ENCODE measurements at places on chromosomes 12 and 14. TPM values are rescaled to one million over a fixed set of nuclear protein-coding genes. Genes with fewer than 3 reads are reported as not detected.

DNA sequence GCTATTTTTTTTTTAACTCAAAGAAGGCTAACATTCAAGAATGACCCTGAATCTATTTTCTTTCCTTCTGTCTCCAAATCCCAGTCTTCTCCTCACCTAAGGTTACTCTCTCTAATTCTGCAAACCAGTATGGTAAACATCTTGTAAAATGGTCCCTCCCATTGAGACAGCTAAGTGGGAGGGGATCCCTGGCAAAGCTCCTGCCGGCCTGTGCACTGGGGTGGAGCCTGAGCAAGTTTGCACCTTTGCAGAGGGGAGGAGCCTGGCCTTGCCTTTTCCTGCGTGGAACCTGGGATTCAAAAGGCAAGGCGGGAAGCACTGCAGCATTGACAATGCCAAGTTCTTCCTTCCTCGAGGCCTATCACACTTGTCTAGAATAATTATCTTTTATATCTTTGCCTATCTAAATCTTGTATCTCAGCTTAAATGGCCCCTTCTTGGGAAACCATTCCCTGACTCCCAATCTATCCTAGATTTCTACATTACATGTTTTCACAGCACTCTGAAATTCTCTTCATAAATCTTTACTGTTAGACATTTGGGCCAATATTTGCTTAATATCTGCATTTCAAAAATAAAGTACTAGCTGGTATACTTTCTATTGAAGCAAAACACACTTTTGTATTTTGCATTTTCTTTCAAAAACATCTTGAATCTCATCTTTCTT, 83.0 kb downstream of the EPS8 start:
- DNase-seq = no peak

DNA sequence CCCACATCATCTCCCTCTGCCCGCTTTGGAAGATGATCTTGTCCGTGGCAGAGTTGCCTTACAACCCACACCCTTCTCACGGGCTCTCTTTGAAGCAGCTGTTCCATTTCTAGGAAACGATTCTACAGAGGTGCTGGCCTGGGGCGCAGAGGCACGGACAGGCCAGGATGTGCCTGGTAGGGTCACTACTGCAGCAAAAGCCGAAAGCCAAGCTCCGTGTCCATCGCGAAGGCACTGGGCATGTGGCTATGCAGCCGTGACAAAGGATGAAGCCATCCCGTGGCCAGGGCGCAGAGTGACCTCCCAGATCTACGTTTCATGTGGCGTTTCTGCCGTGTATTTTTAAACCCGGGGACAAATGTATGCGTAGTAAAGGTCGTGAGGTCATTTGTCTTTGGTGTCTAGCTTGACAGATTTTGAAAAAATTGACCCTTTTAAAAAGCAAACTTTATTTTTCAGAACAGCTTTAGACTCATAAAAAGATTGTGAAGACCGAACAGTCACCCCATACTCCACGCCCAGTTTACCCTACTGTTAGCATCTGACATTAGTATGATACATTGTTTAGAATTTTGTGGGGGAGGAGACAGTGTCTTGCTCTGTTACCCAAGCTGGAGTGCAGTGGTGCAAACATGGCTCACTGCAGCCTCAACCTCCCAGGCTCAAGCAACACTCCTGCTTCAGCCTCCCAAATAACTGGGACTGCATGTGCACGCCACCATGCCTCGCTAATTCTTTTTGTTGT, 40.4 kb upstream of the NCOR2 start:
- no peak for DNase-seq

Gene EGLN3
- total RNA-seq = 26.6 TPM

GRCh38 chr12:41772478-41772877, 372.2 kb downstream of the GXYLT1 start:
- no peak for DNase-seq

DNA sequence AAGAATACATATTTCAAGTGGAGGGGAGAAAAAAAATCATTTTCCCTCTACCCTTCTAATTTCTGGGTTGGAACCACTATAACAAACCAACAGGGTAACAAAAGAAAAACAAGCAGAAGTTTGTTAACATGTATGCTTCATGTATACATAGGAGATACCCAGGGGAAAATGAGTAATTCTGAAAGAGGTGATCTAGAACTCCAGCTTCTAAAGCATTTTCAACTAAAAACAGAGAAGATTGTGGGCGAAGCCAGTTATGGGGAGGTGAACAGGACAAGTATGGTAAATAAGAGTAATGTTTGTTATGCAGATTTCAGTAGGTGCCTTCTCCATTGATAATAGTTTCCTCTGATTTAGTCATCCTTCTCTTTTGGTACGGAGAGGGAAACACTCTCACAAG, 16.7 kb downstream of the FNTB start:
- no peak for DNase-seq

- no peak for DNase-seq
These were observed 29.1 kb upstream of the ULK1 start for GRCh38 chr12:131865180-131865875.

DNA sequence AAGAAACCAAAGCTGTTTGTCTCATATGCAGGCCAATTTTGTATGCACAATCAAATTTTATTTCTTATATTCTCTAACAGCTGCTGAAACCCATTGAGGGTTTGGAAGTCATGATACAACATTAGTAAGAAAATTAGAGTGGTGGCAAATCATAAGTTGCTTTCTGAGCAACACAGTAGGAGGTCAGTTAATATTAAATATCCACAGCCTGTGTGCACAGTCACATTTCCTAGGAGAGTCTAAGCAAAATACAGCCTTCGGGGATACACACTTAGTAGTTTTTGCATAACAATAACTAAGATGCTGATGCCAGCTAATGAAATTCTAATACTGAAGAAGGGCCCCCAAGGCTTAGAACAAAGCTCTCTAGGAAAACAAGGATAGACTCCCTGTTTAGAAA, 209.6 kb upstream of the E2F7 start:
- DNase-seq = no peak

Gene BCL11B
- 1.7 TPM for total RNA-seq

- peak; percentile 55 for DNase-seq
These were observed 41.4 kb downstream of the PLEKHG3 start for GRCh38 chr14:64745511-64746091.

DNA sequence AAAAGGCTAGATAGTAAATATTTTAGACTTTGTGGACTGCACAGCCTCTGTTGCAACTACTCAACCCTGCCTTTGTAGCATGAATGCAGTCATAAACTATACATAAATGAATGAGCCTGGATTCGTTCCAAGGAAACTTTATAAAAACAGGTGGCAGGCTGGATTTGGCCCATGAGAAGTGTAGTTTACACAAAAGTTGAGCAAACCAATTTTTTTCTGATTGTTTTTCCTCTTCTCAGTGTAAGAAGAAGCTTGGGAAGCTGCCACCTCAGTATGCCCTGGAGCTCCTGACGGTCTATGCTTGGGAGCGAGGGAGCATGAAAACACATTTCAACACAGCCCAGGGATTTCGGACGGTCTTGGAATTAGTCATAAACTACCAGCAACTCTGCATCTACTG, 9.5 kb downstream of the OAS1 start:
- no peak for DNase-seq

Gene BIN2
- total RNA-seq = not detected

- DNase-seq = no peak
These were observed 685.9 kb upstream of the USP15 start for GRCh38 chr12:61574339-61574738.

DNA sequence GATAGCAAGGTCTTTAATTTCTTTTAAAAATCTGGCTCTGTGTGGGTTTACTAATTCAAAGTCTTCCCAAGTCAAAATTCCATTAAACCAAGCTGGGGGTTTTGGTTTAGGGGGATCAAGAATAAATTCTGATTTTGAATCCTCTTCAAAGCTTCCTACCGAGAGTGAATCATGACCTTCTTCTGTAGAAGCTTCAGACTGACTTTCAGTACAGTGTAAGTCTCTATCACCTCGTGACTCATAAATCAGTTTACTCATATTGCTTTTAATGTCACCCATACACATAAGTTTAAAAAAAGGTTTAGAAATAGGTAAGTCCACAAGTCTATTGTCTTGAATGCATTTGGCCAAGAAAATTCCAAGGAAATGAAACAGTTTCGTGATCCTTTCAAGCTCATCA, 80.6 kb upstream of the STRN3 start:
- DNase-seq = no peak

DNA sequence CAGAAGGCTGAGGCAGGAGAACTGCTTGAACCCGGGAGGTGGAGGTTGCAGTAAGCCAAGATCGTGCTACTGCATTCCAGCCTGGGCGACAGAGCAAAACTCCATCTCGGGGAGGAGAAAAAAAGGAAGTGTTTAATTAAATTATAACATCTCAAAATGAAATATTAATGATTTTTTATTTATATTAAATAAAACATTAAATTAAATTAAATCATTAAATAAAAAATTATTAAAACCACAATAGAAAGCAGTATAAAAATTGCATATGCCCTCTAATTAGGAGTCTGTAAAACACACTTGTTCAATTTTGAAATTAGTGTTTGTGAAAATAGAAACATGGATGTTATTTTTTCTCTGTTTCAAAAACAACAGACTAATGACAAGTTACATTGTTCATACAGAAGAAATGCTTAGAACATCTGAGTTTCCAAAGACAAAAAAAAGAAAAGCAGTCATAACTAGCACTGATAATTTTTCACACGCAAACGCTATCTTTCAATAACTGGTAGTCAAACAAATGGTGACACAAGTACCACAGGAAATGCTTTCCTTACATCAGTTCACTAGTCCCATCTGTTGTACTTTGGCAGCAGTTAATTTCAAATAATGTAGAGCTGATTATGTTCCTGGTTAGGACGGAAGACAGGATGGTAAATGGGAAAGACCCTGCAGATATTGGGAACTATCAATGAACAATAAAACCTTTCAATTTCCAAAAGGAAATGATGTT, 54.9 kb downstream of the HECTD4 start:
- no peak for DNase-seq

Gene KRT71
- total RNA-seq = not detected

GRCh38 chr12:87815771-87816585, 213.2 kb downstream of the C12orf50 start:
- DNase-seq = peak; percentile 68

DNA sequence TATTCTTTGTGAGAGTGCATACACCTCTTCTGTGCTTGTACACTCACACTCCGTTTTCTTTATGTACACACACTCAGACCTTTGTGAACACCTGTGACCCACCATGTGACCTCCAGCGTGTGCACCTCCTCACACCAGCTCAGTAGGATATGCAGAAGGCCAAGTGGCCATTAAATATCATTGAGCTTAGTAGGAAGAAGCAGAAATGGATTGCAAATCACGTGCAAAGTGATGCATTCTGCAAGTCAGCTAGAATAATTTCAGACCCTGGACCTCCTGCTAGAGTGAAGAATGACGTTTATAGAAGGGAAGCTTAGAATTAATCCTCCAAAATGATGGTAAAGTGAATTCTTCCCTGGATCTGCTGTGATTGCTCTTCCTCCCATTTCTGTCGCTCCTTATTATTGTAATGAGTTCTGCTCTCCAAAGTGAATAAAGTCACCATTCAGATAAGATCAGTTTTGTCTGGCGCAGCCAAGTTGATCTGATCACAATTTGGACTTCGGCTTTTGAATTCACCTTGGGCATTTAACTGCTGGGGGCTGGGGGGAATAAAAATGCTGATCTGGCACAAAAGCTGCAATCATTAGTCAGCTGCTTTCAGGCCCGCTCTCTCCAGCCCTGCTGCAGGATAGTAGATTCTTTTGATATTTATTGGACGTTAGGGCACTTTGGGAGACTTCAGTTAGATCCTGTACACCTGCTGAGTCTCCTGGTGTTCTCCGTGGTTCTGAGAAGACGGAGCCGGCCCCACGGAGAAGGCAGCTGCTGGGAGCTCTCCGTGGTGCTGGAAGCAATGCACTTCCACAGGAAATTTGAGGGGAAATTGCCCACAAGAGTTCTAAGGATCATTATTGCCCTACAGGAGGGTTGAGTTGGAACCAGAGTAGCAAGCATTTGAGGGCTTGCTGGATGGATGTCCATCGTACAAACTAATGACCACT, 12.4 kb upstream of the NRXN3 start:
- DNase-seq = peak; percentile 24

Gene OVCH1
- not detected for total RNA-seq

DNA sequence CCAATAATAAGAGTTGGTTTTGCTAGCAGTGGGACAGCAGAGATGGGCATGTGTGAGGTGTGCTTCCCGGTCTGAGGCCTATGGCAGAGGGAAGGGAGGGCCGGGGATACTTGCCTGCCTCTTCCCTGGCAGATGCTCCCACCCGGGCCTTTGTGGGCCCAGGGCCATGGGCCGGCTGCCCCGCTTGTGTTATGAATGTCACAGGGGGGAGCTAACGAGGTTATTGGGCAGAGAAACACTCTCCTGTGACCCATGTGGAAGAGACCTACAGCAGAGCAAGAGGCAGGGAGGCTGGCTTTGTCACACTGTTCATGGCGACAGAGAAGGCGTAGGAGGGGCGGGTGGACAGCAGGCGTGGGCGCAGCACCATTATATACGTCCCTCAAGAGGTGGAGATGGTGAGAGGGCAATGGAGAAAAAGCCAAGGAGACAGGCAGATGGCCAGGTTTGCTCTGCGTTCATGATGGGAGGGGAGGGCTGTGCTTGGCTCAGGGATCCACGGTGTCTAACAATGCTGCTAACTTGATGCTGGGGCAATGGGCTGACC, 13.3 kb downstream of the CCND2 start:
- no peak for DNase-seq

All from cardiac muscle cell (in vitro differentiated cells and primary cell).